Astrocyte of the spinal cord (primary cell): ENCODE measurements at places on chromosomes 1 and 21.

GRCh38 chr1:207240325-207241101 is 81.0 kb upstream of the CD55 start:
- peak; percentile 6 for DNase-seq

DNA sequence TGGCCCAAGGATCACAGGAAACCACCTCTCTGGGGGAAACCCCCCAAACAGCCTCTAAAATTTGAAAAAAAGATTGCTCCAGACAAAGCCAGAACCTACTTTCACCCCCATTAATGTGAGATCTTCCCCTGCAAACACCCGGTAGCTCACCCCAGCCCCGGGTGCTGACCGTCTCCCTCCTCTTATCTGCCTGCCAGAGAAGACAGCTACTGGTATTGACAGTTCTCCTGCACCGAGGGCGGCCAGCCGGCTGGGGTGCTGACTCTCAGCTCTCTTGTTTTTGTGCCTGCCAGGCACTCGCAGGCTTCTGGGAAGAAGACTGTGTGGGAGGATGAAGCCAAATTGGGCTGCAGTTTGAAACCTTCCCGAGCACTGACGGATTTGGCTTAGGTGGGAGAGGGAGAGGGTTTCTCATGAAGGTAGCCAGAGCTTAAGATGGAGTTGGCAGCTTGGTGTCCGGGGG is 48.2 kb downstream of the RASSF5 start:
- no peak for DNase-seq

GRCh38 chr1:100927276-100927675 is 31.4 kb downstream of the SLC30A7 start:
- no peak for DNase-seq

- DNase-seq = no peak
These were observed 679.4 kb upstream of the ADGRL2 start for GRCh38 chr1:81121306-81121705.

GRCh38 chr1:12541274-12542137 is 76.5 kb downstream of the DHRS3 start:
- DNase-seq = peak; percentile 79

- DNase-seq = peak; percentile 43
These were observed 6.4 kb downstream of the SELENON start for GRCh38 chr1:25806418-25806817.

GRCh38 chr1:4678066-4678717 is 23.8 kb downstream of the AJAP1 start:
- no peak for DNase-seq

DNA sequence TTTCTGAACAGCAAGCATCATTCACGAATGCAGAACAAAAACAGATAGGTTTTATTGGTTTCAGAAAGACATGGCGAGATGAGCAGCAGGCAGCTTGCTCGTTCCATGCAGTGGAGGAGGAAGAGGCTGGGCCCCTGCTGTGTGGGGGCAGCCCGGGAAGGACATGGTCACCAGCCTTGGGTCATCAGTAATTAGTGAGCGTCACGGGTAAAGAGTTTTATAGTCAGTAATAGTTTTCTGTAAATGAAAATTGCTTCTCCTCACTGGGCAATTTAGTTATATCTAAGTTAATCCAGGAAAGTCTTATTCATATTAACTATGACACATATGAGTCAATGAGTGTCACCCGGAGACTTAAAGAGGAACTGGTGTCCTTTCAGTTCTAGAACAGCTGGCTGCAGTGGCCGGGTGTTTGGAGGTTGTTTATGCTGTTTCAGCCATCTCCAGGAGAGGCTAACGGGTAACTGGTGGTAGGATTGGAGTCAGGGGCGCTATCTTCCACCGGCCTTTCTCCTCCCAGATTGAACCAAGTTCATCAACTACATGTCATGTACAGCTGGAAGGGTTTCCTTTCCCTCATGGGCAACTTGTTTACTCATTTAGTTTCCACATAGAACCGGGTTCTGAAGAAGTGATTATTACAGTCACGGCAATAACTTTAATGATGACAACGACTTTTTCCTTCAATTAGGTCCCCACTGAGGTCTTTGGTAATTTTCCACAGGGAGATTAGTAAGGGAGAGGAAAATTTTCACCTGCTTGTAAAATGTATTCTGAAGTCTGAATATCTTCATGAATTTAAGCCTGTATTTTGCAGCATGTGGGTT is 34.6 kb upstream of the SLC45A1 start:
- no peak for DNase-seq

GRCh38 chr1:32825181-32825580 is 7.7 kb downstream of the S100PBP start:
- no peak for DNase-seq

- peak; percentile 22 for DNase-seq
These were observed 244.0 kb upstream of the VAMP3 start for GRCh38 chr1:7526867-7527732.

GRCh38 chr1:2597441-2598328 is 11.1 kb downstream of the PRXL2B start:
- DNase-seq = no peak

GRCh38 chr1:240465531-240465940 is 146.4 kb downstream of the GREM2 start:
- DNase-seq = peak; percentile 32

DNA sequence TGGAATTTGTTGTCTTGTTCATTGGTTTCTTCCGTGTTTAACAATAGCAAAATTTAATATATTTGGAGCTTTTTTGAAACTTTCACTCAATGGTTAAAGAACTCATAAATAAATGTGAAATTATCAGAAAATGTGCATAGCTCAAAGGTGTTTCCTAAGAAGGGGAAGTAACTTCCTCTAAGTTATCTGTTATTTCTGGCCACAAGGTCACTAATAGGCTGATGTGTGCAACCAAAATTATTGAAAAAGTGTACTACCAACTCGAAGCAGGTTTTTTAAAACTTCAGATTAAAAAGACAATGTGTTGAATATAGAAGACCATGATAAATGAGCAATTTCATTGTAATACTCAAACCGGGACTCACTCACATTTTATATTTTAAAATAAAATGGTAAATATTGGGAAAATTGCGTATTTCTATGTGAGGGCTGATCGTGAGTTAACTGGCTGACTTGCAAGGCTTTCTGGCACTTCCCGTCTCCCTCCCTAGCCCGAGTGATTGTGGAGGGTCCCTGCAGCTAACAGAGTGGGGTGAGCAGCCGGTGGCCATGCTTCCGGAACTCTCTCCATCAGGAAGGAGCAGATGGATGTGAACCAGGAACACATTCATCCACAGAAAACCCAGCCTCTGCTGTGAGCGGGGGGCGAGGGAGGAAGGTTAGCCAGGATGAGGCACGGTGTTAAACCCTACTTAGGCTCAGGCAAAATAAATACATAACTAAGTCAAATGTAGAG is 96.9 kb downstream of the ERG start:
- no peak for DNase-seq

DNA sequence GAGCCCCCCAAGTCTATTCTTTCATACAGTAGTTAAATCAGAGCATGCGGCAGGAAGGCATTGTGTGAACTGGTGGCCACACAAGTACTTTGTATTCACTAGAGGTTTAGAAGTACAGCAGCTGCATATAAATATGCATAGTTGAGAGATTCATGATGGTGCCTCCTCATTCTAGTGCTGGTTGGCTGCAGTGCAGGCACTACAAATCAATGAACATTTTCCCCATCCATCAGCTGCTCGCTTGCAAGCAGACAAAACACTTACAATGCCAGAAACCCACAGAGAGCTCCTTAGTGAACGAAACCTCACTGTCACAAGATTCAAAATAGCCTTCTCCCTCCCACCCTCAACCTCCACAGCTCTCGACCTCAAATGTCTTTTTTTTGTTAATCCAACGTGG is 726.2 kb downstream of the USP25 start:
- peak; percentile 62 for DNase-seq

GRCh38 chr1:167616521-167616920 is 13.5 kb upstream of the RCSD1 start:
- no peak for DNase-seq

GRCh38 chr1:166740668-166741276 is 98.5 kb upstream of the POGK start:
- no peak for DNase-seq

- DNase-seq = peak; percentile 36
These were observed 1.3 kb downstream of the RIT1 start for GRCh38 chr1:155909894-155910293.

GRCh38 chr1:84703431-84703830 is 13.2 kb upstream of the SSX2IP start:
- no peak for DNase-seq

GRCh38 chr1:198162091-198162767 is 5.4 kb downstream of the NEK7 start:
- DNase-seq = no peak

GRCh38 chr1:115814685-115815398 is 26.1 kb downstream of the NHLH2 start:
- no peak for DNase-seq

DNA sequence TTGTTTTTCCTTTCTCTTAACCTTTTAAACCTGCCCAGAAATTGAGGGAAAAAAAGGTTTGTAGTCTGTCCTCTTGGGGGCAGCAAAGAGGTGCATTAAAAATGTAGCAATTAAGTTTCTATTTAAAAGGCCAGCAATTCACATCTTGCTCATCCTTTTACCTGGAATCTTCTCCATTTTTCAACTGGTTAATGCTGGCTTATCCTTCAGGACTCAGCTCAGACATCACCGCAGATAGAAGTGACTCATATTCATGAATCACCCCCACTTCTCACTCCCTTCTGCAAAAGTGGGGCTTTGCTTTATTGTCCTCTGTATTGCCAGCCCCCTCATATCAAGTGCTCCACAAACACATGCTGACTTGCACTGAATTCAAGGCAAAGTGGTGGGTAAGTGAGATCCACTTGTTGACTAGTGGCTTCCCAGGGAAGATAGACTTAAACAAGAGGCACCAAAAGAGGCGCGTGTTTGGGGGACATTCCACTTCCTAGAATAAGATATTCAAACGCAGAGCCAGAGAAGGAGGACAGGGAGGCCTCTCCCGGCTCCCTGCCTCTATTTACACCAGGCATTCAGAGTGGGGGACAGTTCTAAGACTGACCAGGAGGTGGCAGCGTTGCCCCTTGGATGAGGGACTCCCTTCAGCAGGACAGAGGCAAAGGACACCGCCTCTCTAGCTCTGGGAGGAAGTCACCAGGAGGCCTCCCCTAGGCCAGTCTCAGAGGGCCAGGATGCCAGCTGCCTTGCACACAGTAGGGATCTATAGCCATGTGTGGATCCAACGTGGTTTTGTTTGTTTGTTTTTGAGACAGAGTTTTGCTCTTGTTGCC is 23.2 kb upstream of the ZNF648 start:
- DNase-seq = peak; percentile 70

DNA sequence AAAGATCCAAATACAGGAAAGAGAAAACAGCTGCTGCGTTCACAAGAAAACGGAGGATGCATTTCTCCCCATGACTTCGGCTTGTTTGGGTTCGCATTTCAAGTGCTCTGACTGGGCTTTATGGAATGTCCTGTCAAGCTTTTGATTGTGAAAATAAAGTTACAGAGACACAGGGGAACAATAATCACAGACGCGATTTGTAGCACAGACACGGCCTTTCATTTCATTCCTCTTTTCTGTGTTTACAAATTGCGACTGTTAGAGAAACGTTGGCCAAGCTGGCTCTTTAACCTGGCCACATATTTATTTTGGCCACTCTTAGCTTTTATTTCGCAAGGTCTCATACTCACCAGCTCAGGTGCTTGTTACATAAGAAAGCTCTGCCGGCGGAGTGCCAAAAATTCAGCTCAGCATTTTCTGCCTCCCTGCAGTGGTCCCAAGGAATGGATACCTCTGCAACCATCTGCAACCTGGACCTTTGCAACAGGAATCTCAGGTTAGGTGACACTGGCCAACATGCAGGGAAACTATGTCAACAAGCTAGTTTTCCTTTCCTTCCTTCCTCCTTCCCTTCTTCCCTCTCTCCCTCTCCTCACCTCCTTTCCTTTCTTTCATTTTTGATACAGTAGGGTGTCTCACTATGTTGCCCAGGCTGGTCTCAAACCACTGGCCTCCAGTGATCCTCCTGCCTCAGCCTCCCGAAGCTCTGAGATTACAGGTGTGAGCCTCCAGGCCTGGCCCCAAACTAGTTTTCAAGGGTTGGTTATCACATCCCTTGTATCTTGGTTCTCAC is 58.2 kb upstream of the SLC45A1 start:
- DNase-seq = peak; percentile 79

DNA sequence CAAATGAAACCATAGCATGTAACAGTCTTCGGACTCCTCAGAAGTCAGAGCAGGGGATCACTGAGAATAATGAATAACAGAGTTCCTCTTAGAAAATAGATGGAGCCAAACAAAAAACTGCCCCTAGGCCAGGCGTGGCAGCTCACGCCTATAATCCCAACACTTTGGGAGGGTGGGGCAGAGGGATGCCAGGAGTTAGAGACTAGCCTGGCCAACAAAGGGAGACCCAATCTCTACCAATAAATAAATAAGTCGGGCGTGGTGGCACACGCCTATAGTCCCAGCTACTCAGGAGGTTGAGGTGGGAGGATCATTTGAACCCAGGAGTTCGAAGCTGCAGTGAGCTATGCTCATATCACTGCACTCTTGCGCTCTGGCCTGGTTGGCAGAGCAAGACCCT is 58.5 kb upstream of the SERTAD4 start:
- DNase-seq = no peak

- no peak for DNase-seq
These were observed 303.8 kb downstream of the DISC1 start for GRCh38 chr1:231930257-231930947.

DNA sequence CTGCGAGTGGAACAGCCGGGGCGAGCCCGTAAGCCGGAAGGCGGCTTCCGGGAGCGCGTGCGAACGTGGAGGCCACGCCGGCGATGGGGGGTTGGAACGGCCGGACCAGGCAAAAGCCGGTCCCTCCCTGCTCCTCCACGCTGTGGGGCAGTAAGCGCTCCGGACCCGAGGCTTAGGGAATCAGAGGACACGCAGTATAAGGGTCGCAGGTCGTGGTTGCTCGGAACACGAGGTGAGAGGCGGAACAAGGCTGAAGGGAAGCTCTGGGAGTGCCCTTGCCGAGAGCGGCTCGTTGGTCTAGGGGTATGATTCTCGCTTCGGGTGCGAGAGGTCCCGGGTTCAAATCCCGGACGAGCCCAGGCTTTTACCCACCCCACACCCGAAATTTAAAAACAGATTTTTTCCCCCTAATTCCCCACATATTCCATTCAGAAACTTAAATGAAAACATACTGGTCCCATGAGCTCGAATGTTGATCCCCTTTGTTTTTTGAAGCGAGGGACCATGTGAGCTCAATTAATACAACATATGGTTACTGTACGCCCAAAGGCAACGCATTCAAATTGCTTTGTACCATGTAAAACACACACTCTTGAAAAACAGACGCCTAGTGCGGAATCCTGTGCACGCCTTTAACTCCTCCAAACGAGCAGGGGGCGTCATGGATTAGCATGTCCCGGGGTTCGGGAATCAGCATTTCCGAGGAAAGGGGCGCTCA is 7.2 kb upstream of the MPZL1 start:
- peak; percentile 87 for DNase-seq

DNA sequence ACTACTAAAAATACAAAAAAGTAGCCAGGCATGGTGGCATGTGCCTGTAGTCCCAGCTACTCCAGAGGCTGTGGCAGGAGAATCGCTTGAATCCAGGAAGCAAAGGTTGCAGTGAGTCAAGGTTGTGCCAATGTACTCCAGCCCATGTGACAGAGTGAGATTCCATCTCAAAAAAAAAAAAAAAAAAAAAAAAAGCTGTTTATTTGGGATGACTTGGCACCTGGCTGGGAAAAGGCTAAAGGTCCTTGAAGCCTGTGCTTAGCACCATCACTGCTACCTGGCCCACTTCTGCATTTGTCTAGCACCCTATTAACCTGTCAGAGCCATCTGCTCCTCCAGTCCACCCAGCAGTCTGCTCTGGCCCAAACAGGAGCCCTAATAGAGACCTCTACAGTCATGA is 25.0 kb downstream of the PRDX6 start:
- no peak for DNase-seq

GRCh38 chr1:25091658-25092057 is 140.6 kb downstream of the SYF2 start:
- DNase-seq = no peak

- DNase-seq = peak; percentile 93
These were observed 1.9 kb downstream of the TAGLN2 start for GRCh38 chr1:159923203-159924024.
